ENCODE measurements at places on chromosomes 13 and 19.

GRCh38 chr19:40200341-40201099 is 9.3 kb downstream of the MAP3K10 start:
- DNase-seq, result no peak

DNA sequence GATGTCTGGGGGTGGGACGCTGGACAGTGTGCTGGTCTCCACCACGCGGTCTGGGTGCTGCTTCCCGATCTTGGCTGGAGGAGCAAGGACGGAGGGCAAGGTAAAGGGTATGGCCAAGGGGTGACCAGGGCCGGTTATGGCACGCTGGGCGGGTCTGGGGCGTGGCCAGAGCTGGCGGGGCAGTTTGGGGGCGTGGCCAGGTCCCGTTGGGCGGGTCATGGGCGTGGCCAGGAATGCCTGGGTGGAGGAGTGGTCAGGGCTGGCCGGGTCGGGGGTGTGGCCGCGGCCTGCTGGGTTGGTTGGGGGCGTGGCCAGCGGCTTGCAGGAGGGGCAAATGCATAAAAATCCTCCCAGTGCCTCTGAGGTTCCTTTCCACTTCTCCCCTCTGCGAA is 19.2 kb downstream of the GPX4 start:
- DNase-seq, result no peak

- DNase-seq, result no peak
Measured at GRCh38 chr13:21796775-21797514, 126.1 kb downstream of the FGF9 start.

- peak; percentile 29 for DNase-seq
Measured at GRCh38 chr13:108895220-108895704, 265.9 kb downstream of the MYO16 start.

GRCh38 chr19:8004723-8005513 is 523 bp downstream of the ELAVL1 start:
- no peak for DNase-seq

GRCh38 chr13:48302871-48303358 is 636 bp upstream of the RB1 start:
- DNase-seq, result peak; percentile 59

DNA sequence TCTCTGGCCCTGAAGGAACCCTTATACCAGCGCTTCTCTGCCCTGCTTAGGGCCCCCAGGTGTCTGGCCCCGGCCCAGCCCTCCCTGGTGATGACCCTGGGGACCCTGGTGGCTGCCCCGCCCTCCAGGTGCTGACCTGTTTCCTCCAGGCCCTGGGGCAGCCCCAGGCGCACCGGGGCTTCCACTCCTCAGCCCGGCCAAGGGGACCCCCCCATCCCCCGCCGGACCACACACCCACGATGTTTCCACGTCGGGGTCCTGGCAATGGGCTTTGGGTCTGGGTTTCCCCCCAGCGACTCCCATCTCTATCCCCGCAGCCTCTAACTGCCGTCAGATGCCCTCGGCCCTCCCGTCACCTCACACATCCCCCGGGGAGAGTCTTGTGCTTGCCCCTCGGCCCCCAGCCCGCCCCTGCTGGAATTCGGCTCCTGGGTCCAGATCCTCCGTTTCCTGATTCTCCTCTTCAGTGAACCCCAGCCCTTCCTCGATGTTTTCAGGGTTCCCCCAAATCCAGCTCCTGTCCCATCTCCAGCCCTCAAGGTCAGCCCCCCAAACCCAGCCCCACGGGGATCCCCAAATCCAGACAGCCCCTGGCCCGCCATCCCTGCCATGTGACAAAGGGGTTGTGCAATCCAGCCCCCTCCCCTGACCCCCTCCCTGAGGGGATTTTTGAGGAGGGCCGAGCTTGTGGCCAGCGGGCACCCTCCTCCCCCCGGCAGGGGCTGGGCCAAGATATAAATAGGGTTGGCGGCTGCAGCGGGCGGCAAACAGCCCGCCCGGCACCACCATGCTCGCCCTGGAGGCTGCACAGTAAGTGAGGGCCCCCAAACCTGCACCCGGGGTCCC is at the start of gene SPIB:
SPIB (plus strand) TSS at position 763 of the 846 bp plus-strand sequence; CDS start at position 788, 25 bp downstream.
- no peak for DNase-seq

DNA sequence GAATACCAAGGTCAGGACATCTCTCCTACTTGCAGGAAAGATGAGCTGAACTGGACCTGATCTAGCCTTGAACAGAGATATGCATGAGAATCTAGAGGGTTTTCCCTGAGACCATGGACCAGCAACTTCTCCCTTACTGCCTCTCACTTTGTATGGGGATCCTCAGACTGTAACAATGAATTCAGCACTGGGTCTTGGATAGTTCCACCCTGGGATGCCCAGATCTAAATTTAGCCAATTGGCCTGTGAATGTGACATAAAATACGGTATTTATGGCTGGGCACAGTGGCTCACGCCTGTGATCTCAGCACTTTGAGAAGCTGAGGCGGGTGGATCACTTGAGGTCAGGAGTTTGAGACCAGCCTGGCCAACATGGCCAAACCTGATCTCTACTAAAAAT is 15.3 kb upstream of the LILRA2 start:
- no peak for DNase-seq

DNA sequence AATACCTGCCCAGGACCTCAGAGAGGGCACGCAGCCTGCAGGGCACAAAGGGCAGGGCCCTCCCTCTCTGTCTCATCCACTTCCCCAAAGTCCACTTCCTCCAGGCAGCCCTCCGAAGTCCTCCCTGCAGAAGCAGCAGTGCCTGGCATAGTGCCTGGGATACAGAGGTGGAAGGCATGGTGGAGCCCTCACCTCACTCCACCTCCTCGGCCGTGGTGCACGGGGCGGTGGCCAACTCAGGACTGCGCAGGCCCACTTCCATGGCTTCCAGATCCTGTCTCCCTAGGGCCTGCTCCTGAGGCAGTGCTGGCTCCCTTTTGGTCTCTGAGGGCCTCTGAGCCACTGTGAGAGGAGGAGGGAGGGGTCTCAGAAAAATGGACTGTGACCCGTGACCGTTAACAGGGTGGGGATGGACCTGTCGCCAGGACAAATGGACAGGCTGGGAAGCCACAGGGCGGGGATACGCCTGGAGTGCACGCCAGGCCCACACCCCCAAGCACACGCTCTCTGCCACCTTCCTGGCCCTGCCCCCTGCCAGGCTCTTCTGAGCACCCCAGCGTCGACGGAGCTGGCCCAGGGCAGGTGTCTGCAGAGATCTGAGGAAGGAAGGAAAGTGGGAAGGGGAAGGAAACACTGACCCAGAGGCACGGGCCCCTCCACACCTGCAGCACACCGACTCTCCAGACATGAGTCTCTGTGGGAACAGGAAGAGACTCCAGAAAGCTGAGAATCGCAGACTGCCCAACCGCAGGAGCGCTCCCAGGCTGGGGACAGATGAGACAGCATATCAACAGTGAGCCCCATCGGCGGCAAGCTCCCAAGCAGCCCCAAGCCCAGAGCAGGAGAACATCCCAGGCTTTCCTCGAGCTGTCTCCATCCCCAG is 8.4 kb downstream of the REXO1 start:
- DNase-seq, result no peak

GRCh38 chr13:32430018-32430747 is 2.3 kb upstream of the N4BP2L1 start:
- no peak for DNase-seq

DNA sequence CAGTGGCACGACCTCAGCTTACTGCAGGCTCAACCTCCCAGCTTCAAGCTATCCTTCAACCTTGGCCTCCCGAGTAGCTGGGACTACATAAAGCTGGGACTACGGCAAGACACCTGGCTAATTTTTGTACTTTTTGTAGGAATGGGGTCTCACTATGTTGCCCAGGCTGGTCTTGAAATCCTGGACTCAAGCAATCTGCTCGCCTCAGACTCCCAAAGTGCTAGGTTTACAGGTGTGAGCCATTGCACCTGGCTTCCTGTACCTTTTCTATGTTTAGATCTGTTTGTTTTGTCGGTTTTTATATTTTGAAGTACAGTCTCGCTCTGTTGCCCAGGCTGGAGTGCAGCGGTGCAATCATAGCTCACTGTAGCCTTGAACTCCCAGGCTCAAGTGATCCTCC is 17.5 kb upstream of the TICAM1 start:
- no peak for DNase-seq

- no peak for DNase-seq
Measured at GRCh38 chr19:1173159-1173844, 766 bp downstream of the SBNO2 start.

GRCh38 chr13:46962281-46962941 is 65.6 kb upstream of the HTR2A start:
- no peak for DNase-seq

- peak; percentile 54 for DNase-seq
Measured at GRCh38 chr13:96958286-96958891, 35.9 kb downstream of the OXGR1 start.

DNA sequence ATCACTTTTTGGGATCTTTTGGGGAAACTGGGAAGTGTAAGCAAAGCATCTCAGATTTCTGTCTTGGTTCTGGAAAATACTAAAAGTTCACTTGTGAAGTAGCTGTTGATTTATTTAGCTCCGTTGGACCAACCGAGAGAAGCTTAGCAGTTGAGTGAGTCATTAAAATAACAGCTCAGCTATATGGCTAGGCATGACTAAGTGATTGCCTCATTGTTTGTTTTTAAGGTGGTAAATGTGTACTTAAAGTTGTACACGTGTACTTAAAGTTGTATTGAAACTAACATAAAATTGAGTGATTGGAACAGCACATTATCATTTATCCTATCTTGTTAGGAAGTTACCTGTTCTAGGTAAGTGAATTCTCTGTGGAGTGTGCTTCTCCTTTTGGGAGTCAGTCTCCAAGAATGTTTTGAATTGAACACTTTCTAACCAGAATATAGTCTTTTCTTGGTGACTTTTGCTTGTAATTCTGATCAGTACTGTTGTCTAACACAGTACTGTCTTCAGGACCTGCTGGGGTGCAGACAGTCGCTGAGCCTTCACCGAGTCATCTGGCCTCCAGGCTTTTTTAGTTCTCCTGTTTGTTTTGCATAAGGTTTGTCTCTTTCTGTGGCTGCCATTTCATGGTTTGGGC is 2.9 kb upstream of the DCUN1D2 start:
- DNase-seq, result no peak

GRCh38 chr13:46320406-46320805 is 66.6 kb downstream of the RUBCNL start:
- DNase-seq, result no peak

GRCh38 chr19:57642396-57643046 is 9.6 kb downstream of the ZNF211 start:
- no peak for DNase-seq

DNA sequence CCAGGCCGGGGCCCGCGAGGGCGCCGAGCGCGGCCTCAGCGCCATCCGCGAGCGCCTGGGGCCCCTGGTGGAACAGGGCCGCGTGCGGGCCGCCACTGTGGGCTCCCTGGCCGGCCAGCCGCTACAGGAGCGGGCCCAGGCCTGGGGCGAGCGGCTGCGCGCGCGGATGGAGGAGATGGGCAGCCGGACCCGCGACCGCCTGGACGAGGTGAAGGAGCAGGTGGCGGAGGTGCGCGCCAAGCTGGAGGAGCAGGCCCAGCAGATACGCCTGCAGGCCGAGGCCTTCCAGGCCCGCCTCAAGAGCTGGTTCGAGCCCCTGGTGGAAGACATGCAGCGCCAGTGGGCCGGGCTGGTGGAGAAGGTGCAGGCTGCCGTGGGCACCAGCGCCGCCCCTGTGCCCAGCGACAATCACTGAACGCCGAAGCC is 3.3 kb downstream of the APOE start:
- DNase-seq, result no peak

- no peak for DNase-seq
Measured at GRCh38 chr19:41784743-41785142, 11.6 kb upstream of the CEACAM3 start.

GRCh38 chr13:67642657-67643056 is 412.5 kb upstream of the PCDH9 start:
- no peak for DNase-seq

DNA sequence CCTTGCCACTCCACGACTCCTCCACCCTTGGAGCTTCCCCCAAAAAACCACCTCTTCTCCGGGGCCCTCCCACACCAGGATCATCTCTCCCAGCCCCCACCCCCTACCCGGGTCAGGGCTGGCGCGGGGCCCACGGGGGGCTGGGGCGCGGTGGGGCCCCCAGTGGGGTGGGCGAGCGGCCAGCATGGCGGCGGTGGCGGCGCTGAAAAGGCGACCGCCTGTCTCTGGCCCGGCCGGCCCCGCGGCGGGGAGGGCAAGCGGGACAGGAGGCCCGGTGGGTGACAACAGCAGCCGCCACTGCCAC is 850 bp downstream of the DYRK1B start:
- no peak for DNase-seq

DNA sequence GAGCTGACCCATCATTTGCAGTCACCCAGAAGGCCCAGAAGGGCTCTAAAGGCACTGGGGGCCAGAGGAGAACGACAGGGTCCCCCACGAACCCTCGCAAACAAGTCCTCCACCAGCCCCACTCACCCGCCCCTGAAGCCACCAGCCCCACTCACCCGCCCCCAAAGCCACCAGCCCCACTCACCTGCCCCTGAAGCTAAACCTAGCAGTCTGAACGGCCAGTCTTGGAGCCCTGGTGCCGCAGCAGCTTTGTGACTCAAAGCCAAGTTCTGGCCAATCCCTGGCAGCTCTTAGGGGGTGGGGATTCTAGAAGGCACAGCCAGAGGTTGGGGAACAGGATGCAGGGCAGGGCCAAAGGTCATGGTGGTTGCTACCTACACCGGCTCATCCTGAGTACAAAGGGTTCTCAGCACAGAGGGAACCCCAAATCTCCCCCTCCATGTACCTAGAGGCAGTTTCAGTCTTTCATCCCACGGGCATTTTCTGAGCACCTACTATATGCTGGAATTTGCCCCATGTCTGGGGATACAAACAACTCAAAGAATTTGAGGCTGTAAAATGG is at the start of gene IQCN:
IQCN (minus strand) TSS at position 234 of the 562 bp plus-strand sequence. CDS start 4,974 bp downstream, outside the sequence.
- DNase-seq, result no peak

- no peak for DNase-seq
Measured at GRCh38 chr13:21742096-21742495, 71.2 kb downstream of the FGF9 start.

GRCh38 chr19:3409346-3410064 is 43.1 kb downstream of the NFIC start:
- DNase-seq, result peak; percentile 13

DNA sequence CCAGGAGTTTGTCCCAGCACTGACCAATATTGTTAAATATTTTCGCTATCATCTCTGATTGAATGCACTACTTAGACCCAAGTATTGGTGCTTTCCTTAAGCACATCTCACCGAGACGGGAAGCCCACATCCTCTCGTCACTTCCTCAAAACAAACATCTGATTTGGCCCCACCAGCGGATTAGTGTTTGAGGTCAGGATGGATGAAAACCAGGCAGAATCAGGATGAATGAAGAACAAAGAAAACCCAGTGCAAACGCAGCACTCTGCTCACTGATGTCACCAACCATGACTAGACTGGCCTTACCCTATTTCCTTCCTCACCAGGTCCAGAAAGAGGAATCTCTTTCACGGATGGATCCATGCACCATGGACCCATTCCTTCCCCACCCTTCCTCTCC is 6.0 kb downstream of the PLAUR start:
- no peak for DNase-seq

Measured in NCI-H1092 treated with DMSO at 0.1 percent for 48 hours (cell line).